SW 1271 (cell line): ENCODE measurements at places on chromosomes 5 and 9.
A peak's percentile ranks its signal among the peaks of the same experiment; 100 is the strongest.

DNA sequence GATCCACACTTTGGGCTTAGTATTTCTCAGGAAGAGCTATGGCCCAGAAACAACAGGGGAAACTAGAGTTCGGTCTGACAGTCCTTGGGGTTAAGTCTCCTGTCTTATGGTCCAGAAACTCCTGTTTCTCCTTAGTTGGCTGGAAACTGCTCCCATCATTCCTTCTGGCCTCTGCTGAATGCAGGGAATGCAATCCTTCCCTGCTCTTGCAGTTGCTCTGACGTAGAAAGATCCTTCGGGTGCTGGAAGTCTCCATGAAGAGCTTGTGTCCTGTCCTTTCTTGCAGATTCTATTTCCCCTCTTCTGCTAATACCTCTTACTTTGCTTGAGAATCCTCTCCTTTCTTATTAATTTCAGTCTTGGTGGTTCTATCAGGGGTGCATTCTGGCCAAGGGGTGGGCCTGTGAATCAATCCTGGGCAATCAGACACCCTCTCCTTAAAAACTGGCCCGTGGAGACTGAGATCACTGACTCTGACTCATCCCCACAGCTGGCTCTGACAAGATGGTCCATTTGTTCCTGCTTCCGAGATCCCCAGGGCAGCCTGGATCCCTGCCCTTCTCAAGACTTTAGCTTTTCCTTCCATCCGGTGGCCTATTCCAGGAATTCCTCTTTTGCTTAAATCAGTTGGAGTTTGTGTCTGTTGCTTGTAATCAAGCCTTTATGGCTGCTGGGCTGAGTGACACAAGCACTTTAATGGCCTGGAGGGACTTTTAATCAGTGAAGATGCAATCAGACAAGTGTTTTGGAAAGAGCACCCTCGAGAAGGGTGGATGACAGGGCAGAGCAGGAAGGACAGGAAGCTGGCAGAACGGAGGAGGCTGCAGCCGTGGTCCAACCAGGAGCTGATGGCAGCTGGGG lies 23.7 kb downstream of the PTGS1 start:
- no peak for DNase-seq

GRCh38 chr9:94085062-94085639 lies 887 bp downstream of the PTPDC1 start:
- DNase-seq: no peak

GRCh38 chr9:70679845-70680244 lies 265.4 kb upstream of the KLF9 start:
- no peak for DNase-seq

DNA sequence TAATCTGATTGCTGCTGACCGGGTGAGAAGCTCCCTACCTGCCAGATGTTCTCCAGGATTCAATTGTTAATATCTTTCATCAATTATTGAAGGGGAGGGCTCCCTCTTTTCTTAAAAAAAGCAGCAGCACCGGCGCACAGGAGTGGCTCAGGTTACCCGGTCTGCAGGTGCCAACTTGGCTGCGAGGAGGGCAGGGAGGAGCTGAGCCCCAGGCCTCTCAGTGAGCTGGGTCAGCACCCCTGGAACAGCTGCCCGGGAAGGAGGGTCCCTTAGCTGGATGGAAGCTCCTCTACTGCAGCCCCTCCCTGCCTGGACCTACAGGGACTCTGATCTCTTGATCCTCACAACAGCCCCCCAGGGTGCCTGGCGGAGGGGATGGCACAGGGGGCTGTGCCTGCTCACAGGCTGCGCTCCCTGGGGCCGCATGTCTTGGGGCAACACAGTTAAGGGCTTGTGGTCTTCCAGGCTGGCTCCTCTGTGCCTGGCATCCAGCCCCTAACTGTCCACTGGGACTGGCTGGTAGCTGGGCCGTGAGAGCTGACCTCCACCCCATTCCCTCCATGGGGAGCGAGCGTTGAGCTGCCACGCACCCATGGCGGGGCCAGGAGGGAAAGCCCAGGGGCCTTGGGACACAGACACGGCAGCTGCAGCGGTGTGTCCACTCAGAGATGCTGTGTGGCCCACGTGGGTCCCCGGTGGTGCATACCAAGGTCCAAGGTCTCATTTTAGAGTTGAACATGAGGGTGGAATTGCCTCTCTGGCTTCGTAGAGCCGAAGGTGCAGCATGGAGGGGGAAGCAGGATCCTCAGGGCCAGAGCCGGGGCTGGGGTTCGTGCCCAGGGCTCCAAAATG lies 28.6 kb upstream of the TMEM250 start:
- DNase-seq: no peak

- DNase-seq: peak; percentile 7
Observed at GRCh38 chr9:91741522-91741921, 208.5 kb downstream of the ROR2 start.

- no peak for DNase-seq
Observed at GRCh38 chr5:68408345-68408871, 192.9 kb downstream of the PIK3R1 start.

- no peak for DNase-seq
Observed at GRCh38 chr5:139275956-139276355, 17.6 kb upstream of the MATR3 start.
